T-cell (primary cell): ENCODE measurements at places on chromosomes 3 and 15. TPM values are rescaled to one million over a fixed set of nuclear protein-coding genes. Genes with fewer than 3 reads are reported as not detected.

The ROBO2 gene
- not detected for total RNA-seq

The TNNC1 gene
- 6.0 TPM for total RNA-seq

The NR1I2 gene
- 0.47 TPM for total RNA-seq

The SH2D7 gene
- not detected for total RNA-seq

The TF gene
- total RNA-seq, result 9.8 TPM

The C2CD4A gene
- not detected for total RNA-seq

The CSTA gene
- not detected for total RNA-seq
